ENCODE measurements at places on chromosomes 13 and 19. TPM values are rescaled to one million over a fixed set of nuclear protein-coding genes. Genes with fewer than 3 reads are reported as not detected.

The POU4F1 gene
- polyA plus RNA-seq: not detected

The GARRE1 gene
- polyA plus RNA-seq: 18.7 TPM

The PRRG2 gene
- 0.13 TPM for polyA plus RNA-seq

The ZNF460 gene
- 11.7 TPM for polyA plus RNA-seq

The RAB3A gene
- polyA plus RNA-seq: 1.4 TPM

The PSG7 gene
- polyA plus RNA-seq: 0.17 TPM

DNA sequence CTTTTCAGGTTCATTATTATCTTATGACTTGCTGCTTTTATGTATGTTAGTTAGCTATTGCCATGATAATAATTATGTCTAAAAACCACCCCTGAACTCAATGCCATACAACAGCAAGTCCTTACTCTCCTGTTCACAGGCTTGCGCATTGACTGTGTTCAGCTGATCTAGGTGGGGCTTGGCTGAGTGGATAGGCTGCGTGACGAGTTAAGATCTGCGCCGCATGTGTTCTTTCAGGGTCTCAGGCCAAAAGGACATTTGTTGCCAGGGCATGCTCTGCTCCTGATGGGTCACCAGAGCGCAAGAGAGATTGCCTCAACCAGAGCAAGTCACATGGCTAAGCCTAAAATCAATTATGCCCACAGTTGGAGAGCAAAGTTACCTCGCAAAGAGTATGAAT, 859 bp downstream of the ZNF568 start:
- DNase-seq: peak; percentile 1

- DNase-seq: no peak
Measured at GRCh38 chr19:13784731-13785452, 10.4 kb upstream of the ZSWIM4 start.

DNA sequence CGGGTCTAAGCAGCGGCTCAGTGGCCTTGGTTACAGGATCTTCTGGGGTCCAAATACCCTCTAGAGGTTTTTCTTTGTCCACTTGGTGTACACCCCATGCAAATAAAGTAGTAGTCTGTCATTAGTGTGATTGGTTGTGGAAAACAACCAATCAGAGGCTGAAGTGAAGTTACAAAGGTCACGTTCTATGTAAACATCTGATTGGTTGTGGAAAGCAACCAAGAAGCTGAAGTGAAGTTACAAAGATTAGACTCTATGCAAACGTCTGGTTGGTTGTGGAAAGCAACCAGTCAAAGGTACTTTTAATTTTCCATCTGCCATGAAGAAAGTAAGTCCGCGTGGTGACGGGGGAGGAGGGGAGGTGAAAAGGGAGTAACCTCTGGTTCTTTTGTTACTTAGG, 790.9 kb downstream of the UQCRFS1 start:
- no peak for DNase-seq

DNA sequence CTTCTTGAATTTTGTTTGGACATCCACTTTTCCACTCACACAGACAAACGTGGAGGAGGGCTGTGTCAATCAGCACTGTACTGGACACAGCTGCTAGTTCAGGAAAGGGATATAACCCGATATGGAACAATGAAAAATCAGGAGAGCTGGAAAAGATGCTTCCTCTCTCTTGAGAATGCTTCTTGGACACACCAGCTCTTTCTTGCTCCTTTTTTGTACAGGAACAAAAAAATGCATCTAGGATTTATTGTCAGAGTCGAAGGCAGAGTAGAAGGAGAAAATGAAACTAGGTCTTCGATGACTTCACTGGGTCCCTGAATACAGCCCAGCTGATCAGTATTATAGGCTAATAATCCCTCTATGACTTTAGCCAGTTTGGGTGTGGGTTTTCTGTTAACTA, 62.2 kb downstream of the PEG3 start:
- no peak for DNase-seq

- DNase-seq: no peak
Measured at GRCh38 chr13:65915195-65915594, 1314.9 kb downstream of the PCDH9 start.

DNA sequence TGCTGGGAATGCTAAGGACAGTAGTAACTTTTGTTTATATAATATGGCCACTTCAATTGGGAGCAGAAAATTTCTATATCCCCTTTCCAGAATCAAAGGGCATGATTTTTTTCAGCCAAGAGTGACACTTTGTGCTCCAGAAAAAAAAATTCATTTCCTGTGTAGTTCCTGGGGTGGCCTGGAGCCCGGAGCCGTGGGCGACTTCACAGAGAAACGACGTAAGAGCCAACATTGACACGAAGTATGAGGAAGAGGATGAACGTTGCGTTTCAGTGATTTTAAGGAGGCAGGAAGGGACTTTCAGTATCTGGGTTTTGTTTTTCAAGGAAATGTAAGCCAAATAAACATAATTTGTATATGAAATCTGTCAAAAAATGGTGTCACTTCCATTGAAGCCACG, 187.6 kb downstream of the STK24 start:
- DNase-seq: no peak

GRCh38 chr13:52414963-52415362, 9.0 kb upstream of the THSD1 start:
- DNase-seq: peak; percentile 12

All from BJ (cell line).